ENCODE measurements at places on chromosomes 1 and 21. TPM values are rescaled to one million over a fixed set of nuclear protein-coding genes. Genes with fewer than 3 reads are reported as not detected.

DNA sequence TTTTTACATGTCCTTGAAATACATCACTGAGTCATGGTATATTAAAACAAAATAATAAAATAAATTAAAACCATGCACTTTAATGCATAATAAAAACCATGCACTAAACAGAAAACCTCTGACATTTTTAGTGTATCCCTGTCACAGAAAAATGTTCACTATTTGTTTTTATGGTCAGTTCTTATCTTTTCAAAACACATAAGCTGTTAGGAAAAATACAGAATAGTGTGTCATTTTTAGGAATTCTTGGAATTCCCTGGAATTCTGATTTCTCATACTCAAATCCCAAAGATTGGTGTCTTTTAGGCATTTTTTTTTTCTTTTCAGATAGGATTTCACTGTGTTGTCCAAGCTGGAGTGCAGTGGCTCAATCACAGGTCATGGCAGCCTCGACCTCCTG is 25.1 kb upstream of the TINAGL1 start:
- DNase-seq, result no peak

- peak; percentile 7 for DNase-seq
Measured at GRCh38 chr1:227889047-227889862, 58.5 kb downstream of the WNT9A start.

- no peak for DNase-seq
Measured at GRCh38 chr1:230548997-230549396, 93.3 kb upstream of the COG2 start.

Gene HYI
- total RNA-seq, result 13.9 TPM

Gene TFF2
- not detected for total RNA-seq

Gene ENSA
- 212 TPM for total RNA-seq

DNA sequence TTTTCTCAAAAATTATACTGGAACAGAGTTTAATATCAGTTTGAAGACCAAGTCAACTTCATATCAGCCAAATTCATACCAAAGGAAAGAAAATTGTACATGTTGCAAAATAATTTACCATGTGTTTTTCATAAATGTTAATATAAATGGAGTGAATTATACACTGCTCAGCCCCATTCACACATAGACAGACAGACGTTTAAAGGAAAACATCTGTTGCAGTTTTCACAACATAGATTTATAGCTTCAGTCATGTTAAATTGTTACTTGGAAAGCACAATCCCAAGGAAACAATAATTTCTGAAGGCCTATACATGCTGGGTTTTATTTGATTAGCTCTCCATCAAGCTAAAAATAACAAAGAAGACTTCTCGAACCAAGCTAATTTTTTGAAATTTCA is 27.8 kb upstream of the HYI start:
- no peak for DNase-seq

GRCh38 chr1:247576514-247576913 is 11.6 kb upstream of the OR2G2 start:
- DNase-seq, result no peak

Gene DCST1
- 0.14 TPM for total RNA-seq

Gene OLFML3
- total RNA-seq, result not detected

GRCh38 chr1:26752519-26752918 is 35.2 kb upstream of the PIGV start:
- DNase-seq, result no peak

DNA sequence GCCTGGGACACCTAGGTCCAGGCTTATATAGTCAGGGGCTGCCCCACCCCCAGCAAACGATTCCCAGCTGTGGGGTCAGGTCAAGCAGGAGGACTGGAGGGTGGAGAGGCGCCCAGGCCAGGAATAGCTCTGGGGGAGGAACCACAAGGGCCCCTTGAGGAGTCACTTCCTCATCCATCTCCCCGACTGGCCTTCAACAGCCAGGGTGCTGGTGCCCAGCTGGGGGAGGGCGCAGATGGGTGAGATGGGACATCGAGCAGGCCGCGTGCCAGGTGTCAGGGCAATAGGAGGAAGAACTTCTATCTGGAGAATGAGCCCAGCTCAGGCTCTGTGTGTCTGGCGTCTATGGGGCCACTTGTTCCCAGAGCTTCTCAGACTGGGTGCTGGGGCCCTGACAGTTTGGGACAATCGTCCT is 208 bp upstream of the MYBPH start:
- DNase-seq, result no peak

DNA sequence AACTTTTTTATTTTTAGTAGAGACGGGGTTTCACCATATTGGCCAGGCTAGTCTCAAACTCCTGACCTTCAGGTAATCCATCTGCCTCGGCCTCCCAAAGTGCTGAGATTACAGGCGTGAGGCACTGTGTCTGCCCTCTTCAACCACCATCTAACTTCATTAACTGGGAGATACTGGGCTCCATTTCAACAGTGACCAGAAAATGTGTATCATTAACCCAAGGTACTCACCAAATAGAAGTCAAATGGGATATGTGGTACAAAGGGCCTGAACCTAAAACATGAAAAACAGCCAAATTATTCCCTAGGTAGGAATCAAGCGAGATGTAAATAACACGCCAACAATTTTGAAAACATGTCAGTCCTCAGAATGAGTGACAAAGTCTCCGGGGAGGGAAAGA is 1.2 kb downstream of the ILF2 start:
- no peak for DNase-seq

DNA sequence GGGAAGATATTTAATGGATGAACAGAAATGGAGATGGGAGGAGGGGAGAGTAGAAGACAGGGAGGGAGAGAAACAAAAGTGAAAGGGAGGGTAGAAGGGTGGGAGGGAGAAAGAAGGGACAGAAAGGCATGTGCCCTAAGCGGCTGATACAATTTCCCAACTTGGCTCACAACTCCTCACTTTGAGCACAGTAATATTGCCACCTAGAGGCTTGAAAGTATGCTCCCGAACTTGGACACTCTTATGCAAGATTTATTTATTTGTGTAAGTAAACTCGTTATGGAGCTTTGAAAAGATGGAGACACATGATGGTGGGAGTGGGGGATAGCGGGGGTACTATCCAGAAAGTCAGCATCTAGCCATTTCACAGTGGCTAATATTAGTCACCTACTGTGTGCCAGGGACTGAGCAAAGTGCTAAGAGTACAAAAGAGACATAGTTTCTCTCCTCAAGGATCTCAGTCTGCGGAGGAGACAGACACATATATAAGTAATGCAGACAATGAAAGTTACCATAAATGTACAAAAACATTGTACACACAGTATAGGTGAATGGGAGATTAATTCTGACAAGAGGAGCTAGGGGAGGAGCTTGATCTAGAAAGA is 189.7 kb downstream of the SEC16B start:
- DNase-seq, result no peak

GRCh38 chr1:100152271-100152670 is 19.3 kb downstream of the TRMT13 start:
- DNase-seq, result no peak

Gene MCOLN2
- total RNA-seq, result 42.1 TPM

GRCh38 chr1:118244194-118244593 is 59.2 kb upstream of the SPAG17 start:
- no peak for DNase-seq

Gene PKP1
- total RNA-seq, result not detected

DNA sequence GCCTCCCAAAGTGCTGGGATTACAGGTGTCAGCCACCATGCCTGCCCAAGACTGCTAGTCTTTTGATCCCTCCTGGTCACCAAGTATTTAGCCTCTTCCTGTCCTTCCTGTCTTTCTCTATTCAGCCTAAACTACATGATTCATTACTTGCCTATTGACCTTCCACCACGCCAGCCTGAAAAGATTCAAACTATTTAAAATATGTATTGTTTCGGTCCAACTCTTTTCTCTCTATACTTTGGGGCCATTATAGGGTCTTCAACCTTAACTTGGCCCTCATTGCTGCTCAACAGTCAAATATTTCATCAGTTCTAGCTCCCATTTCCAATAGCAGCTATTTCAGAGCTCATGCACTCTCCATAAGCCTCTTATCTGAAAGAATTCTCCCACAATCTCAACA is 153.0 kb downstream of the TNFSF18 start:
- no peak for DNase-seq

DNA sequence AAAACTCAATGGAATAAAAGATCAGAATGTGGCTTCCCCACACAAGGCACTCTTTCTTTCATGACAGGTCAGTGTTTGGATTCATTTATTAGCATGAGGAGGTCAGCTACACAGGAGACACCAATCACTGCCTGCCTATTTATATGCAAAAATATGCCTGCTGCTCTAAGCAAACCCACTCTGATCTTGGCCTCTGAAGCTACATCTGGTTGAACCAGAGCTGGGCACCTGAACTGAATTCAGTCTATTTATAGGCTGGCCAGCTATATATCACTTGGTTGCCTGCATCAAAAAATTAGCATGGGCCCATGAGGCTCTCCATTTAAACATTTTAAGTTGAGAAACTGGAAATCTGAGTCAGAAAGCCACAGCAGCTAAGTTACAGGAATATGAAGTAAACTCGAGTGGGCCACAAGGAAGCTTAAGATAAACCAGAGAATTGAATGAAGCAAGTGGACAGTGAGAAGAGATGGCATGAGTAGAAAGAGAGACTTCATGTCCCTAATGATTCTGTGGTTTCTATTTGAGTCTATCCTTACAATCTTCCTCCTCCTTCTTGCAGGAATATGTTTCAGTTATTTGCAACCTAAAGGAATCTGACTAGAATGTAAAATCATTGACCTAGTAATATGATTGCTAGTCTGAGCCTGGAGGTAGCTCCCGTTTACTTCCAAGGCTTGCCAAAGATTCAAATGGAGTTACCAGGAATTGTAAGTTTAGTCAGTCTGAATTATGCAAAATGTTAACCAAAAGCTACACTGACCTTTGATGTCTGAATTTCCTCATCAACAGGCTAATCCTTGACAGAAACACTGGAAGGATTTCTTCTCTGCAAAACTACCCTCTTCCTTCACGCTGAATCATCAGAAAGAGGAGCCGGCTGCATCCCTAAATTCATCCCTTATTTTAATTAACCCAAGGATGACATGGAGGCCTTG is 17.7 kb downstream of the DDAH1 start:
- DNase-seq, result no peak

DNA sequence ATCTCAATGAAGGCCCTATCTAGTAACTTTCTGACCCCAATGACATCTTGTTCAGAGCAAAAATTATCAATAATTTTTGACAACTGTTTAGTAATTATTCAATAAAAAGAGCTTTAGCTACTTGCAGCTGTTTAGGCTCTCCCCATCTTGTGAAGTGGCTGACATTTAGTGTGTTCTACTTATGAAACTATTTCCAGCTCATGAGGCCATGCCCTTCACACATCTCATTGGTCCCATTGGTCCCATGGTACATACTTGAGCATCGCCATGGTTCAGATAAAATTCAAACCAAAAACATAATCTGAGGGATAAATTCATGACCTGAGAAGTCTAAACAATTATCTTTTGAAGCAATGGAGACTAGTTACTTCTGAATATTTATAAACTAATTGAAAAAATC is 24.2 kb downstream of the SPRTN start:
- DNase-seq, result no peak

Gene HES3
- not detected for total RNA-seq

Gene GPR153
- 0.17 TPM for total RNA-seq

DNA sequence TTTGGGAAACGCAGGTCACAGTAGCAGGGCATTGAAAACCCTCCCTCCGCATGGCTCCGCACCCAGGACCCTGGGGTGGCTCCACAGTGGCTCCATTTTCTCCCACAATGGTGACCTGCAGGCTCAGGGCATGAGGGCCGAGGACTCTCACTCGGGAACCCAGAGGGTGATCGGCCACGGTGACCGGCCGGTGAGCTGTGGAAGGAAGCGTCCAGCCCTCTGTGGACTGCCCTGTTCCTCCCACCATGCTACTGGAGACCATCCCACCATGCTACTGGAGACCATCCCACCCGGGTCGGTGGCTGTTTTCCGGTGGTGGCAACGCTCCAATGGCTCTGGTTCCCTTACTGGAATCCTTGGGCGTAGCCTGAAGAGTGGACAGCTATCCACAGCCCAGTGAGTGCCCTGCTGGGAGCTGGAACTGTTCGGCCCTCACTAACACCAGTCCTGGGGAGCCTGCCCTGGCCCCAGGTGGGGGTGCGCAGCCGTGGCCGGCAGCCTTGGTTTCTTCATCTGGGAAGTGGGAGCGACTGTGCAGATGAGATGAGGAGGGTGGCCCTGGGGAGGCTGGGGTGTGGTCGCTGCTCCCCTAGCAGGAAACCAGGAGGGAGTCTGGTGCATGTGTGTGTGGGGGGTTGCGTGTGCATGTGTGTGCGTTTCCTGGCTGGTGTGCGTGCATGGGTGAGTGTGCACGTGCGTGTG is 59.6 kb downstream of the PRDM16 start:
- DNase-seq, result no peak

GRCh38 chr1:35629051-35629450 is 12.3 kb downstream of the PSMB2 start:
- no peak for DNase-seq

Gene RIPK4
- total RNA-seq, result 0.10 TPM

- no peak for DNase-seq
Measured at GRCh38 chr1:246609632-246610031, 43.4 kb downstream of the CNST start.

DNA sequence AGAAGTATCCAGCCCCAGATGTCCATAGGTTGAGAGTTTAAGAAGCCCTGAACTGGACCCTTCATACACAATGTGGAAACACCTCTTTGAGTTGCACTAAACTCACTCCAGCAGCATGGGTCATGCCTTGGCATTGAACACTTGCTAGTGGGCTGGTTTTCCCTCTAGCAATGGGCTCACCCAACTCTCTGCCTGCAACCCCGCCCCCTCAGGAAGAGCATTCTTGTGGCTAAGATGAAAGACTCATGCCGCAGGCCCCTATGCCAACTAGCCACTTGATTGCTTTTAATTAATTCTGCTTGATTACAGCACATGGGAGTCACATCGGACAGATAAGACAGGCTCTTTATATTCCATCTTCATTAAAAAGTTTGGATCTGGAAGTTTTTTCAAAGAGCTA is 136.5 kb upstream of the GJB5 start:
- DNase-seq, result no peak

Gene CELA2B
- not detected for total RNA-seq

- no peak for DNase-seq
Measured at GRCh38 chr21:28154121-28154520, 838.6 kb downstream of the LTN1 start.

Gene TSSK3
- 0.90 TPM for total RNA-seq

- no peak for DNase-seq
Measured at GRCh38 chr1:186873687-186874086, 44.9 kb downstream of the PLA2G4A start.

- DNase-seq, result no peak
Measured at GRCh38 chr1:150110116-150110515, 39.6 kb upstream of the PLEKHO1 start.

Gene TDRD5
- not detected for total RNA-seq

Gene DNAJC6
- 3.9 TPM for total RNA-seq

- no peak for DNase-seq
Measured at GRCh38 chr1:75097654-75098053, 36.5 kb upstream of the LHX8 start.

GRCh38 chr1:186179231-186179630 is 195.8 kb downstream of the TPR start:
- no peak for DNase-seq

GRCh38 chr1:23370709-23371584 is 1.3 kb upstream of the ZNF436 start:
- DNase-seq, result no peak

Gene C1orf74
- 3.5 TPM for total RNA-seq

Gene SLC6A9
- total RNA-seq, result 7.4 TPM

Measured in activated CD4-positive, alpha-beta memory T cell treated with anti-CD3 and anti-CD28 coated beads for 36 hours (primary cell).